ENCODE measurements at places on chromosomes 4 and X.

DNA sequence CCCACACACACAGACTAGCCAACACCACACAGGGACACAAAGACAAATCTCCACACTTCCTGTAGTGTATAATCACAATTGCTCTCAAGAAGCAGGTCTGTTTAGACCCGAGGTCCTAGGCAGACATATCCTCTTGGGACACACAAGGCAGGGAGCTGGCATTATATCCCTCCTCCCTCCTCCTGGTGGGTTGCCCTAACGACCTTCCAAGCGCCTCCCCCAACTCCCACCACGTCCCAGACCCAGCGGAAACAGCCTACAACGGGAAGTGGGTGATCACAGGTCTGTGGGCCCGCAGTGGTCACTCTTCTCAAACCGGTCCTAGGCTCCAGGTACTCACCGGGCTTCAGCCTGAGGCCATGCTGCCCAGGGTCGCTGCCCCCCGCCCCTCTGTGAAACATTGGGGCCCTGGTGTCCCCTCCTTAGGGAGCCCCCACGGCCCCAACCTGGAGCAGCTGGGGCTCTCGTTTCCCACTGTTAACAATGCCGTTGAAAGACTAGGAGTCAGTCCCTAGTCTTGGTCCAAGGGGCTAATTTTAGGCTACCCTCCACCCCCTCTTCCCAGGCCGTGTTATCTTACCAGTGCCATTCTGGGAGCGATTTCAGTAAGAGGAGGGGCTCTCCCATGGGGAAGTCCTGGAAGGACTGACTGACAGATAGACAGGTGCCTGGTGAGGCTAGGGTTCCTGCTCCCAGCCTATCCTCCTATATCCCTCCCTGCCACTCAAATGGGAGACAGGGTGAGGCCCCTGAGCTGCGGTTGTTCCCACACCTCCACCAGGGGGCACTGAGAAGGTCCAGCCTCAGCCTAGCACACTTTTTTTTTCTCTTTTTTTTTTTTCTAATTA is at the start of gene ASB12:
Gene ASB12, minus strand, starts transcription at position 485 of the 848 bp plus-strand sequence. CDS start 4,957 bp downstream, outside the sequence.
- H3K27me3 ChIP-seq = no peaks in the 10 kb centered on the region
- H3K4me1 ChIP-seq = no peaks in the 10 kb centered on the region
- H3K27ac ChIP-seq = no peak within 1 kb of the TSS

GRCh38 chr4:68907245-68907644 is 44.4 kb downstream of the UGT2A3 start:
- no peaks in the 10 kb centered on the region for H3K27me3 ChIP-seq
- no peaks in the 10 kb centered on the region for H3K36me3 ChIP-seq
- H3K4me3 ChIP-seq = no peak overlapping the region

DNA sequence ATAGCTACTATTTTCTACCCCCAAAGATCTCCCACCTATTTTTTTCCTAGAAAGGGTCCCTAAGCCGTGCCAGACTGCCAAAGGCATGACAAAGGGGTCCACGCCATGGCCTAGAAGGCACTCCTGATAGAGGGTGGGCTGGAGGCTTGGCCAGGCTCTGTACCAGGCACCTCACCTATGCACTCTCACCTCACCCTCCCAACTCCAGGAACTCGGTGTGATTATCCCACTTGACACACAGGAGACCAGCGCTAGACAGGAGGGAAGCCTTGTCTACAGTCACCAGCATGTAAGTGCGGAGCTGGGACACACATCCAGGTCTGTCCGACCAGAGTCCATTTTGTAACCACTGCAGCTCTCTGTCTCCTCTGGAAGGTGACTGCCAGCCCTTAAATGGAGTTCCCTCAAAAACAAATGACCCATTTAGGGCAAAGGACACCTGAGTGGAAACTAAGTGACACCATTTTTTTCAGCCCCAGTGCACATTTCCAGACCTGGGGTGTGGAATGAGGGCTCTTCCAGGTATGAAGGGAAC is 106.4 kb downstream of the RTL5 start:
- DNase-seq = no peak
- H3K4me1 ChIP-seq = no peaks in the 10 kb centered on the region
- no peak overlapping the region for H3K27ac ChIP-seq

- DNase-seq = no peak
- H3K4me3 ChIP-seq = no peak overlapping the region
- no peaks in the 10 kb centered on the region for H3K36me3 ChIP-seq
- no peaks in the 10 kb centered on the region for H3K4me1 ChIP-seq
- no peaks in the 10 kb centered on the region for H3K27me3 ChIP-seq
- no peak overlapping the region for H3K27ac ChIP-seq
These were observed 9.6 kb downstream of the SLC25A5 start for GRCh38 chrX:119477812-119478232.

- no peak overlapping the region for H3K27ac ChIP-seq
- DNase-seq = no peak
- H3K27me3 ChIP-seq = no peaks in the 10 kb centered on the region
- no peaks in the 10 kb centered on the region for H3K36me3 ChIP-seq
These were observed 552.6 kb downstream of the TRIML1 start for GRCh38 chr4:188691811-188692210.

GRCh38 chr4:184295206-184295605 is 77.5 kb upstream of the ENPP6 start:
- H3K4me1 ChIP-seq = no peaks in the 10 kb centered on the region

DNA sequence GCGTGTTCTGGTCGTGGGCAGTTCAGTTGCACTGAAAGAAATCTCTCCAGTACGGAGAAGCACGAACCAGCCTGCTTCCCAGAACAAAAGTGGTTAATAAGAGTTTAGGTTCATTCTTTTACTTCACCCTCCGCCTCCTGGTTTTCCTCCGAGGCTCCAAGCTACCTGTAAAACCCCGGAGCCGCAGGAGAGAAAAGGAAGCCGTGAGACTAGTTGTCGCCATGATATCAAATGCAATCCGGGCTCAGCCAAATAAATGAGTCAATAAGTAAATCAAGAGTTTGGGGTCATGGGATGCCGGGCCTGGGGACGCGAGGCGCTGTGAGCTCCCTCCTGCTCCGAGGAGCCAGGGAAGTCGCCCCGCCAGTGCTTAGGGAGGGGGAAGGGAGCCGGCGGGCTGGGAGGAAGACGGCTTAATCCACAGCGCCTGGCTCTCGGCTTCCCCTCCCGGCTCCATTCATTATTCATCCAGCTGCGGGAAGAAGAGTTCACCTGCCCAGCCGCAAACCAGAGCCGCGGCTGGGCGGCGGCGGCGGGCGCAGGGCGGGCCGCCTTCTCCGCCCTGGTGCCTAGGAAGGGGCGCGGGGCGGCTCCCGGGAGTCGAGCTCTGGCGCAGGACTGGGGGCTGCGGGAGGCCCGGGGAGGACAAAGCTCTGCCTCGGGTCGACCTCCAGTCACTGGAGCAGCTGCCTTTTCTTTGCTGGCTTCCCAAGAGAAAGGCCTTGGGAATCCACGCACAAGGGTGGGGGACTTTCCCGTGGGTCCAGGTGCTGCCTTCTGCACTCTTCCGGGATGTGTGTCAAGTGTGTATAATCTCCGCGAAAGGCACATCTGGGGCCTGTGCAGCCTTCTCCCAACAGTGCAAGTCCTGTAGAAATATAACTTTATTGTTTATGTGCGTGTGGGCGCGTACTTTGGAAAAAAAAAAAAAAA is 1.7 kb downstream of the FRAS1 start:
- no peaks in the 10 kb centered on the region for H3K36me3 ChIP-seq
- no peaks in the 10 kb centered on the region for H3K4me1 ChIP-seq
- H3K4me3 ChIP-seq = peak overlapping the region; percentile 49
- no peak overlapping the region for H3K27ac ChIP-seq
- no peaks in the 10 kb centered on the region for H3K27me3 ChIP-seq
- peak; percentile 79 for DNase-seq

DNA sequence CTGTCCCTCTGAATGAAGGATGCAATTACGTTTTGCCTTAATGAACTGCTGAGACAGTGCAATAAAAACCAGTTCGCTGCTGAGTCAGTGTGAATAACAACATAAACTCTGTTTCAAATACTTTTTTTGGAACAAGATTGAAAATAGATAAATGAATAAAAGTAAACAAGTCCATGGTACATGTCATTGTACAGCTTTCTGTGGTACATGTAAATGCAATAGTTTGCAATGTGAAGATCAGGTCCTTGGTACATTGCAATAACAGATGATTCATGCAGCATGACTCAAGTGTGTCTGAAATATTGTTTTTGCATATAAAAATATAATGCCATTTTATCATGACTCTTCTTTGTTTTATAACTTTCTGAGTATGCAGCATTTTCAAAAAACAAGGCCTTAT is 193.4 kb upstream of the PACRGL start:
- H3K36me3 ChIP-seq = no peaks in the 10 kb centered on the region
- no peak overlapping the region for H3K4me3 ChIP-seq
- H3K27me3 ChIP-seq = no peaks in the 10 kb centered on the region
- H3K4me1 ChIP-seq = no peaks in the 10 kb centered on the region

- no peaks in the 10 kb centered on the region for H3K36me3 ChIP-seq
- no peak for DNase-seq
- H3K4me1 ChIP-seq = no peaks in the 10 kb centered on the region
- no peaks in the 10 kb centered on the region for H3K27me3 ChIP-seq
- H3K27ac ChIP-seq = no peak overlapping the region
These were observed 262.4 kb downstream of the CAMK2D start for GRCh38 chr4:113499166-113499565.

DNA sequence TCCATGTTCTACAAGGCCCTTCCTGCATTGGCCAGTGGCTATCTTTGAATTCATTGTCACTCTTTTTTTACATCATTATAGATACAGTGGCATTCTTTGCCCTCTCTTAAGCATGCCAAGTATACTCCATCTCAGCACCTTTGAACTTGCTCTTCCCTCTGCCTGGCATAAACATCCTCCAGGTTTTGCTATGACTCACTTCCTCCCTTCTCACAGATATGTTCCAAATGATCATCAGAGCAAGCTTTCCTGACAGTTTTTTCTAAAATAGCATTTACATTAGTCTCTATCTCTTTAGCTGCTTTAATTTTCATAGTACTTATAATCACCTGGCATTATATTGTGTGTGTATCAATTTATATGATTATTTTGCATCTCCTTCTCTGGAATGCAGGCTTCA is 553.3 kb upstream of the MAGEB2 start:
- no peaks in the 10 kb centered on the region for H3K4me1 ChIP-seq
- no peaks in the 10 kb centered on the region for H3K27me3 ChIP-seq
- H3K27ac ChIP-seq = no peak overlapping the region
- no peak for DNase-seq

GRCh38 chr4:28966982-28967381 is 1753.2 kb upstream of the PCDH7 start:
- H3K27ac ChIP-seq = no peak overlapping the region
- H3K27me3 ChIP-seq = no peaks in the 10 kb centered on the region
- H3K4me3 ChIP-seq = no peak overlapping the region
- no peaks in the 10 kb centered on the region for H3K4me1 ChIP-seq
- no peak for DNase-seq
- H3K36me3 ChIP-seq = no peaks in the 10 kb centered on the region
